ENCODE measurements at places on chromosomes 4 and X.

DNA sequence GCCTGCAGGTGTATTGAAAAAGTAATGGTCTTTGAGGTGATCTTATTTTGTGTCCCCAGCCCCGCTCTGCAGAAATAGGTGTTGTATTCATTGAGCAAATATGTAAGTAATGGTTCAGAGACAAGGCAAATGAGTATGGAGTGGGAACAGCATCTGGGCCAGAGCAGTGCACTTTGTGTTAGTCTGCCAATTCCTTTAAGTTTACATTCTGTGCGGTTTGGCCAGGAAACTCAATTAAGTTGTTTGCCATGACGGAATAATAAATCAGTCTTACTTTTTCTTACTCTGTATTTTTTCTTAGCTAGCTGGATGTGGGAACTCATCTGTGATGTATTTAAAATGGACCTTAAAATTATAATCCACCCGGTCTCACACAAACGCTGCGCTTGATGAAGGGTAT lies 12.6 kb downstream of the DCLK2 start:
- peak; percentile 67 for DNase-seq

- no peak for DNase-seq
Observed at GRCh38 chr4:77992581-77992980, 64.5 kb upstream of the FRAS1 start.

DNA sequence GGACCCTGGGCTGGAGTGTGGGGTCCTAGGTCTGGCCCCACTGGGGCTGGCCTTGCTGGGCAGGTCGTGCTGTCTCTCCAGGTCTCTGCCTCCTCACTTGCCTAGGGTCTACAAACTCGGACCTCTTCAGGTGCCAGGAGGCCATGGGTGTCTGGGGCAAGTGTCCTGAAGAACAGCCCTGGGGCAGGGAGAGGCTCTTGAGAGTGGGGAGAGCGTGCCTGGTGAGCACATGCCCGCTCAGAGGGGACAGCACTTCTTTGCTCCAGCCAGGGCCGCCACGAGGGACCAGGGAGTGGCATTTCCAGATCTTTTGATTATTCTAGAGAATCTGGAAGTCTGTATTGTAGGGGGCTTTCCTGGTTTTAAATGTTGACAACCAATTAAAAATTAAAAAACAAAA lies 63.7 kb downstream of the SORCS2 start:
- no peak for DNase-seq

DNA sequence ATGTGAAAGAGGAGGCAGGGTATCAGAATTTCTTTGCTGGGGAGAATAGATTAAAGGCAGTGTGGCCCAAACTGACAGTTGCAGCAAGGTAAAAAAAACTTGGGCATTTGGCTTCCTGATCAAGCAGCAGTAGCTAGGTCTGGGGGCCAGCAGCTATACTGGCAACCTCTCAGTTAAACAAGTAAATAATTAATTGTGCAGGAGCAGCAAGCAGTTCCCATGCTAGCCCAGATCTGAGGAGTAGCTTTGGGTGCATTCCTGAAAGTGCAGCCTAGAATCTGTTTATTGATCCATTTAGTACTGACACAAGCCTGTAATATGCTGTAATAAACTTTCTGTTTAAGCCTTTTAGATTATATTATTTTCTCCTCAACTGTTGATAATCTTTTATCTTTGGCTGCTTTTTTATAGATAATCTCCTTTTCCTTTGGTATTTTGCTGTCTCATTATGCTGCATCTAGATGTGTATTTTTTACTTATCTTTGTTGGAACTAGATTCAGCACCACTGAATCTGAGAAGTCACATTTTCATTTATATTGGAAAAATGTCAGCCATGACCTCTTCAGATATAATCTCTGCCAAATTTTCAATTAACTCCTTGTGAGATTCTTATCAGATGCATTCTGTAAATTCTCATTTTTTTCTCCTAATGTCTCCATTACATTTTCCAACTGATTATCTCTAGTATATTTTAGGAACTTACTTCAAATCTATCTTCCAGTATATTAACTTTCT lies 276.3 kb downstream of the STPG2 start:
- no peak for DNase-seq

- no peak for DNase-seq
Observed at GRCh38 chr4:57877047-57877458, 766.9 kb upstream of the IGFBP7 start.

DNA sequence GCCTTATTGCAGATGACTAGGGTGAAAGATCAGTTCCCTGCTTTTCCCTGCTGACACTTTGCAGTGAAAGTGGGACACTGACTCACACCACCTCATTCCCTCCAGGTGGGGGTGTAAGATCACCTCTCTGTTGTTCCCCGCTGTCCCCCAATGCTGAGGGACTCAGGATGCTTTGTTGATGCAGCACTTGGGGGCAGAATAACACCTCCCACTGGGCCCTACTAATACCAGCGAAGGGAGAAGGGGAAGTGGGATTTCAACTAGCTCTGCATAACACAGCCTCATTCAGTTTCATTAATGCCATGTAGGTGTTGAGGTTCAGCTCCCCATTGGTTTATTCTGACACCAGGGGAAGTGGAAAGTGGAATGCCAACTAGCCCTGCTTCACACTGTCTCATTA lies 43.6 kb upstream of the IL1RAPL2 start:
- no peak for DNase-seq

- no peak for DNase-seq
Observed at GRCh38 chrX:123274796-123275195, 90.7 kb downstream of the GRIA3 start.

GRCh38 chr4:147969573-147970385 lies 237.9 kb downstream of the ARHGAP10 start:
- DNase-seq: no peak

DNA sequence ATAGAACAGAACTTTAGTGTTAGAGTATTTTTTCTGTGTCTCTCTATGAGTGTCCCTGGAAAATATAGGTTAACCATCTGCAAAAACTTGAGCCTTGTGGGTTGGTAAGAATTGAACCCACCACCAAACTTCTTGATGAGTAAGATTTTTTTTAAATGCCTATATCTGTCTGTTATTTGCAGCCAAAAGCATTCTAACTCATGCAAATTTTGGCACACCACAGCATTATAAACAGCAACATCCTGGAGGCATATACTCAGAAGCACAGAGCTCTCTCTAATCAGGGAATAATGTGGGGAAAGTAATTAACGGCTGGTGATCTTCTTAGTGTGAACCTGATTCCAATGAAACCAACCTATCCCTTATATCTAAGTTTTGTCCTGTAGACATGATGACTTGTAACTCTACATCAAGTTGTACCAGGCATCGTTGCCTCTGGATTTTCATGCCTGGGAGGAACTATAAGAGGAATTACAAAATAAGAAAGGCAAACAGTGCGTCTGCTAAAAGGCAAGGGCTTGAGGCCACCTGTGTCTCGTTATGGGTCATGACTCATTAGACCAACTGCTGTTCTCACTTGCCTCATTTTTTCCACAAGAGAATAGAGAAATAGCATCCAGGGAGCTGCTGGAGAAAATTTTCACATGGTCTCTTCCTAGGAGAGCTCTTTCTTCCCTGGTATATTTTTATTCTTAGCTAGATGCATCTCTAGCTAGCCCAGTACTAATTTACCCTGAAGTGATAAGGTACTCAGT lies 202.4 kb downstream of the CHIC2 start:
- peak; percentile 94 for DNase-seq

GRCh38 chrX:120308558-120308957 lies 2.7 kb downstream of the TMEM255A start:
- DNase-seq: peak; percentile 6

DNA sequence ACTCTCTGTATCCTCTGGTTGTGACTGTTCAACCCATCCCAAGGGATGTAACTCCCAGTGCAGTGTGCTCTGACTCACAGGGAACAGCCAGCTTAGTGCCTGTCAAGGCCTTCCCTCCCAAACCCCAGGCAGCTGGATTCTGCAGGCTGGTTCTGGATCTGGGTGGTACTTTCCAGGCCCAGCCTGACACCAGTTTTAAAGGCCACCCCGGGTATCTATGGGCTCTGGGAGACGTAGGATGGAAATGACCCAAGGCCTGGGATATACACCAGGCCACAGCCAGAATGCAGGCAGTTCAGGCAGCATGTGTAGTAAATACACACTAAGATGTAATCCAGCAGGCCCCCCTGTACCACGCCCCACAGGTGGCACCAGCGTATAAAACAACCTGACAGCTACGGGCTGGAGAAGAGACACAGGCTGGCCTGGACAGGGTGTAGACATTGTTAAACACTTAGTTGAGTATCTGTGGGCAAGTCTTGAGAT lies 64.2 kb downstream of the SPINK2 start:
- peak; percentile 83 for DNase-seq

DNA sequence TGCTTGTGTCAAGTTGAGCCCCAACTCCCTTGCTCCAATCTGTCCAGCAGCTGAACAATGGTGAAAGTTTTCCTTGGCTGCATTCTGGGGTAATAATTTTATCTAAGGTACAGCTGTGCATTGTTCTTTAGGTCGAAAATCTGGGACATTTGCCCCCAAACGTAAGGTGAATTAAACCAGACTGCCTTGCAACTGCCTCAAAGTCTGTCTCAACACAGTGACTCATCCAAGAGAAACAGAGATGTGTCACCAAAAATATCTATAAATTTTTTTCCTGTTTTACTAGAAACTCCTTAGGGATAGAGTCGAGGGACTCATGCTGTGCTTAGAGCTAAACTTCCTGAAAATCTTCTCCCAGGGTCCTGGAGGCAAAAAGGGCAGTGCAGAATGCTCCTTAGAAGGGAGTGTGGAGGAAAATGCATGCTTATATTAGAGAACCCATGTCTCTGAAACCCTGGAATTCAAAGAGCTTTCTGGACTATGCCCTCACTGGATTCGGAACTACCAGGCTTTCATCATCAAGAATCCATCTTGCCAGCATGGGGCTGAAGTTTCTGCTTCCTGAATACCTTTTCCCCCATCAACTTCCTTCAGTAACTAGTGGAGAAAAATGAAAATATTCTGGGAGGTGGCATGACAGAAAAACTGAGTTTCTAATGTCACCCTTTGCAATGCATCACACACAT lies 115.7 kb downstream of the PALLD start:
- peak; percentile 86 for DNase-seq

- no peak for DNase-seq
Observed at GRCh38 chr4:2648159-2648814, 107.8 kb downstream of the TNIP2 start.

DNA sequence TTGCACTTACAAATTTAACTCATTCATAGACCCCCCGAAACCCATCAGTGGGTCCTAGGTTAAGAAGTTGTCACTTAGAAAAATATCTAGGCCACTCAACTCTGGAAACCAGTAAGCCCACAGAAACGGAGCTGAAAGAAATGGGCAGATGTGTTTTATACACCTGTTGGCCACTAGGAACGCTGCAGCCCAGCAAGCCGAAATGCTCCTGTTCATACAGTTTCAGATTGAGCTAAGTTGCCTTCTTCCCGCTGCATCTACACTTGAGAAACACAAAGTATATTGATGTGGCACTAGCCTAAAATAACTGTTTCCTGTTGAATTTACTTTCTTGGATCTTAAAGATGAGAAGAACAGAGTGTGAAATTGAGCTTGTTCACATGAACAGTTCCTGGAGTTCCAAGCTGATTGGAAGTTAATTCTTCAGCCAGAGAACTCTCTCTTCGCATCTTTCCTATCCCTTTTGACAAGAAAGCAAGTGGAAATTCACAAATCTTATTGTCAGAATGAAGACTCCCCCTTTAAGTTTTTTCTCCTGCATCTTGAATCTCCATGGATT lies 174.1 kb downstream of the RBMX2 start:
- DNase-seq: no peak

- DNase-seq: peak; percentile 55
Observed at GRCh38 chr4:36111172-36111571, 133.1 kb downstream of the ARAP2 start.
